K562 (cell line): ENCODE measurements at places on chromosomes 4 and X. TPM values are rescaled to one million over a fixed set of nuclear protein-coding genes. Genes with fewer than 3 reads are reported as not detected.

- H3K27me3 ChIP-seq = no peaks in the 10 kb centered on the region
- H3K27ac ChIP-seq = no peak overlapping the region
- H3K36me3 ChIP-seq = no peaks in the 10 kb centered on the region
- H3K4me1 ChIP-seq = no peaks in the 10 kb centered on the region
- H3K4me3 ChIP-seq = no peak overlapping the region
- no peak for DNase-seq
Observed at GRCh38 chrX:6965729-6966128, 181.8 kb upstream of the STS start.

DNA sequence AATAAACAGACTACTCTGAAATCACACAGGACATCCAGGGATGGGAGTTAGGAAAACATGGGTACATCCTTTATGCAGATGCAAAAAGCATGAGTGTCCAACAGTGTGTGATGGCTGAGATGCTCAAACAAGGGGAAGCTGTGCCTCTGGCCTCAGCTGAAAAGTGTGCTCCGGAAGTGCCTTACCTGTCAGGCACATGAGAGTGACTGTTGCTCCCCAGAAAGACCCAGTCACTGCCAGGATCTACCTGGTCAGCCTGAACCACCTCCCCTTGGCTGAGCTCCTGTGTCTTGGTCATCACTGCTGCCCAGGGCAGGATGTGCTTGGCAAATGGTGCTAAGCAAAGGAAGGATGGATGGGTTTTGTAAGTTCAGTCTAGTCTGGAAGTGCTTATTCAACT, 4.0 kb downstream of the PPP2R2C start:
- peaks cover 28% of the 10 kb centered on the region for H3K27me3 ChIP-seq
- H3K36me3 ChIP-seq = no peaks in the 10 kb centered on the region
- no peak overlapping the region for H3K4me3 ChIP-seq
- no peaks in the 10 kb centered on the region for H3K4me1 ChIP-seq
- no peak overlapping the region for H3K27ac ChIP-seq

- no peak overlapping the region for H3K4me3 ChIP-seq
- H3K36me3 ChIP-seq = peaks cover 80% of the 10 kb centered on the region
- H3K27me3 ChIP-seq = no peaks in the 10 kb centered on the region
- DNase-seq = no peak
Observed at GRCh38 chr4:87120411-87121162, 99.8 kb downstream of the KLHL8 start.

DNA sequence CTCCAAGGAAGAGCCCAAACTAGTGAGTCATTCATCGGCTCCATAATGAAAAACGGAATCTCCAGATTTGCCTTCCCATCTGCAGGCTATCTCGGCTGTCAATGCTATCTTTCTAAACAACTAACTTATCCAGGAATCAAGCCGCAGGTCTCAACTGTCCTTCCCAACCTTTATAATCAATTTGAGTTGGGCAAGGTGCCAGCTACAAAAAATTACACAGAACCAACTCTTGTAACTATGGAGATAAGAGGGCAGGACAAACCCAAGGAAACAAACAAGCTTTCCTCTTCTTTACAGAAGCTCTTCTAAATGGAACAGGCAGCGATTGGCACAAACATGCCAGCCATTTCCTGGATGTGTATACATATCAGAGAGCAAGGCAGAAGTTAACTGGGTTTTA, 61.2 kb upstream of the RAI2 start:
- H3K4me3 ChIP-seq = no peak overlapping the region
- peak; percentile 6 for DNase-seq
- no peaks in the 10 kb centered on the region for H3K27me3 ChIP-seq
- H3K4me1 ChIP-seq = no peaks in the 10 kb centered on the region
- no peak overlapping the region for H3K27ac ChIP-seq

DNA sequence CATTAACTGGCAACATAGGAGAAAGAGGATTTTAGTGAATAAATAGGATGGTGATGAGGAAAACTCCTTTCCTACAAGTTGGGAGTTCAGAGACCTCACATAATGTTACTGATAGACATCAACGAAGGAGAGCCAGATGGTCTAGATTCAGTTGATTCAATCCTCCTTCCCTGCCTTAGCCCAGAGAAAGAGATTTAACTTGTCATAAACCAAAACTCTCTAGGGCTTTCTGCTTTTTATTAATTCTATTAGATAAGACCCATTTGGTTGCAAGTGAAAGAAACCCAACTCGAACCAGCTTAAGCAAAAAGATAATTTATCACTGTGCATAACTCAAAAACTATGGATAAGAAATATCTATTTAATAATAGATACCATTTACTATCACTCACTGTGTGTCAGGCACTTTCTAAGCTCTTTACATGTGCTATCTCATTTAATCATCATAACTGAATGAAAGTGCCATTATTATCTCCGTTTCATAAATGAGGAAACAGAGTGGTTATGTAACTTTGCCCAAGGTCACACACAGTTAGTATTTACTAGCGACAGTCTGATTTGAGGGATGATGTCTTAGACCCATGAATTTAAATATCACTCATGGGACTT, 4.3 kb upstream of the UNC5C start:
- no peak overlapping the region for H3K27ac ChIP-seq
- DNase-seq = no peak
- H3K27me3 ChIP-seq = peaks cover 16% of the 10 kb centered on the region

GRCh38 chr4:125434136-125434535, 119.4 kb downstream of the FAT4 start:
- H3K27me3 ChIP-seq = no peaks in the 10 kb centered on the region
- H3K4me3 ChIP-seq = no peak overlapping the region
- no peaks in the 10 kb centered on the region for H3K36me3 ChIP-seq
- no peak overlapping the region for H3K27ac ChIP-seq
- DNase-seq = no peak

- H3K27me3 ChIP-seq = no peaks in the 10 kb centered on the region
- H3K4me3 ChIP-seq = no peak overlapping the region
- H3K36me3 ChIP-seq = no peaks in the 10 kb centered on the region
- H3K27ac ChIP-seq = no peak overlapping the region
- DNase-seq = no peak
- no peaks in the 10 kb centered on the region for H3K4me1 ChIP-seq
Observed at GRCh38 chr4:126136922-126137781, 822.4 kb downstream of the FAT4 start.

GRCh38 chr4:67437974-67438713, 107.2 kb downstream of the CENPC start:
- no peaks in the 10 kb centered on the region for H3K4me1 ChIP-seq
- H3K27me3 ChIP-seq = no peaks in the 10 kb centered on the region
- no peak overlapping the region for H3K4me3 ChIP-seq
- peaks cover 15% of the 10 kb centered on the region; the same call in 1 of the 3 replicates for H3K36me3 ChIP-seq

DNA sequence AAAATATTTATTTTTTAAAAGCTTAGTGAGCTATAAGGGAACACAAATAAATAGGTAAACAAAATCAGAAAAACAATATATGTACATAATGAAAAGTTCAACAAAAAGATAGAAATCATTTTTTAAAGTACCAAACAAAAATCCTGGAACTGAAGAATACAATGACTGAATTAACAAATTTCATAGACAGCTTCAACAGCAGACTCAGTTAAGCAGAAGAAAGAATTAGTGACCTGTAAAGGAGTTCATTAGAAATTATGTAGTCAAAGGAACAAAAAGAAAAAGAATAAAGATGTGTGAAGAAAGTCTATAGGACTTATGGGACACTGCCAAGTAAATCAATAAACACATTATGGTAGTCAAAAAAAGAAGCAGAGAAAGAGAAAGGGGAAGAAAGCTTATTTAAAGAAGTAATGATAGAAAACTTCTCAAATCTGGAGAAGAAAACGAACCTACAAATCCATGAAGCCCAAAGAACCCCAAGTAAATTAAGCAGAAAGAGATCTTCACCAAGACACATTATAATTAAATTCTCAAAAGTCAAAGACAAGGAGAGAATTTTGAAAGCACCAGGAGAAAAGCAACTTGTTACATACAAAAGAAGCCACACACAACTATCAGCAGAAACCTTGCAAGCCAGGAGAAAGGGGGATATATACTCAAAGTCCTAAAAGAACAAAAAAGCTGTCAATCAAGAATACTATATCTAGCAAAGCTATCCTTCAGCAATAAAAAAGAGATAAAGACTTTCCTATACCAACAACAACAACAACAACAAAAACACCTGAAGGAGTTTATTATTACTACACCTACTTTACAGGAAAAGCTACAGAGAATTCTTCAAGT, 338.9 kb downstream of the PTTG2 start:
- no peak overlapping the region for H3K4me3 ChIP-seq
- H3K4me1 ChIP-seq = no peaks in the 10 kb centered on the region
- no peaks in the 10 kb centered on the region for H3K27me3 ChIP-seq
- no peaks in the 10 kb centered on the region for H3K36me3 ChIP-seq

GRCh38 chr4:1693131-1693896, 9.2 kb upstream of the FAM53A start:
- no peaks in the 10 kb centered on the region for H3K27me3 ChIP-seq
- DNase-seq = peak; percentile 83
- H3K27ac ChIP-seq = peak overlapping the region; percentile 5; the same call in 1 of the 3 replicates
- no peak overlapping the region for H3K4me3 ChIP-seq

GRCh38 chr4:149057594-149057993, 615.4 kb upstream of the NR3C2 start:
- no peaks in the 10 kb centered on the region for H3K27me3 ChIP-seq
- H3K4me3 ChIP-seq = no peak overlapping the region
- H3K36me3 ChIP-seq = no peaks in the 10 kb centered on the region
- no peak for DNase-seq

CLCN4 gene
- 0.08 TPM in 1 of 2 replicates, not detected in the other for polyA plus RNA-seq

N4BP2 gene
- polyA plus RNA-seq = 4.0 and 4.4 TPM in 2 replicates

EPHA5 gene
- not detected in 2 replicates for polyA plus RNA-seq

MAP7D2 gene
- polyA plus RNA-seq = not detected in 2 replicates
